GM13977 (cell line): ENCODE measurements at places on chromosomes 5 and 9.

DNA sequence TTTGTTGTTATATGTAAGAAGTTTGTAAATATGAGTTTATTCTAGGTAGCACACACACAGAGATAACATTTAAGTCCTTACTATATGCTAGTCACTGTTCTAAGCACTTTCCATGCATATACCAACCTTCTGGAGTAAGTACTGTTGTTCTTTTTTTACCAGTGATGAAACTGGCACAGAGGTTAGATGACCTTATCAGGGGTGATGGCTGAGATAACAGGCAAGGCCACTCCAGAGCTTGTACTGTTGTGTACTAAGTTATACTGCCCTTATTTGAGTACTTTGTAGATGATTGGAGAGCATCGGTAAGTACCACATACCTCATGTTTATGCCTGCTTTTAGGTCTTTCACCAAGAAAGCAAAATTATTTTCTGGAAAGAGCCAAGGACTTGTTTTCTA lies 6.2 kb downstream of the POLR1E start:
- no peak for DNase-seq

GRCh38 chr5:16726538-16726946 lies 109.7 kb upstream of the RETREG1 start:
- DNase-seq = no peak

GRCh38 chr5:53032188-53032587 lies 43.0 kb downstream of the ITGA2 start:
- no peak for DNase-seq

- DNase-seq = no peak
These were observed 179.1 kb downstream of the GOLPH3 start for GRCh38 chr5:31995006-31995405.

- no peak for DNase-seq
These were observed 403.3 kb downstream of the PLK2 start for GRCh38 chr5:58056546-58056945.

DNA sequence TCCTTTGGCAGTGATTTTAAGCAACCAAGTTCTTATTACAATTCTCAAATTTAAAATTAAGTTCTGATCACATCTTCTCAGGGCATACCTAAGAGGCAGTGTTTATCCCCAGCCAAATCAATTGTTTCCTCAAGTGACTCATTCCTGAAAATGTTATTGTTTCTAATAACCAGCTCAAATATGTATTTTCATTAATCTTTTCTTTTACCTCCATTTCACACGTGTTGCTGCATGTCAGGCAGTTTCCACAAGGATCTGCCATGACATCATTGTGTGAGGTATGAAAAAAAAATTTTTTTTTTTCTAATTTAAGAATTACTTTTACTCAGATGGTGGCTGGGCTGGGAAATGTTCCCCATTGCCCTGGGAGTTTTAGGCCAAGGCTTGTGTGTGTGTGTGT lies 113.0 kb upstream of the NTRK2 start:
- DNase-seq = no peak
